Naive thymus-derived CD4-positive, alpha-beta T cell (primary cell): ENCODE measurements at places on chromosomes 1 and 21. TPM values are rescaled to one million over a fixed set of nuclear protein-coding genes. Genes with fewer than 3 reads are reported as not detected.

CELA2A gene
- polyA plus RNA-seq = not detected

MINDY1 gene
- polyA plus RNA-seq = 12.8 TPM

BGLAP gene
- not detected for polyA plus RNA-seq

ZYG11A gene
- polyA plus RNA-seq = not detected

LRRC42 gene
- 7.7 TPM for polyA plus RNA-seq

ZNF648 gene
- polyA plus RNA-seq = 0.13 TPM

CDC42BPA gene
- not detected for polyA plus RNA-seq

FAM131C gene
- polyA plus RNA-seq = not detected

CLCA1 gene
- not detected for polyA plus RNA-seq

FCRL5 gene
- polyA plus RNA-seq = not detected

SUSD4 gene
- 21.5 TPM for polyA plus RNA-seq

KCNT2 gene
- polyA plus RNA-seq = not detected

KCNE1 gene
- polyA plus RNA-seq = not detected

PTPN22 gene
- polyA plus RNA-seq = 29.7 TPM

RAB29 gene
- 57.3 TPM for polyA plus RNA-seq

VASH2 gene
- not detected for polyA plus RNA-seq

CADM3 gene
- not detected for polyA plus RNA-seq

NBPF9 gene
- polyA plus RNA-seq = 3.6 TPM

PPFIA4 gene
- polyA plus RNA-seq = not detected
